ENCODE measurements at places on chromosomes 4 and X. TPM values are rescaled to one million over a fixed set of nuclear protein-coding genes. Genes with fewer than 3 reads are reported as not detected.

DNA sequence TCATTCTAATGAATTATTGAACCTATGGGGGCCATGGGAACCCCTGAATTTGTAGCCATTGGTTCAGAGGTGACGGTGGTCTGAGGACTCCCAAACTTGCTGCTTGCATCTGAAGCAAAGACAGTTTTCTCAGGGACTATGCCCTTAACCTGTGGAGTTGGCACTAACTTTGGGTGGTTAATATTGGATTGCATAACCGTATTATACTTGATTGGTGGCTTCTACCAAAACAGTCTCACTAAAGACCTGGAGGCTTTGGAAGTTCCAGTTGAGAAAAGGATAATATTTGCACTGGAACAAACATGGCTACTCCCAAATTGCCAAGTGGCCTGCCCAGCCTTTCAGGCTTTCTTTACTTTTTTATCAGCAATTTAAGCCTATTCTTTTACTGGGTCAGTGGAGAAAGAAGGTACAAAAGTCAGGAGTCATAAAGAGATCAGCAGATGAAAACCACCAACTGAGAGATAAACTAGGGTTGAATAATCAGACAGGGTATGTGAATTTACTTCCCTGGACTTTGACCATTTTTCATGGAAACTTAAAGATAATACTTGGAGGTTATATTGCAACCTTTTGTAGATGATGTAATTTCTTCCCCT is 7.9 kb upstream of the KLHL8 start:
- H3K4me3 ChIP-seq = no peak overlapping the region
- H3K36me3 ChIP-seq = no peaks in the 10 kb centered on the region

GRCh38 chrX:22889819-22890218 is 109.9 kb upstream of the DDX53 start:
- H3K27ac ChIP-seq = no peak overlapping the region
- no peaks in the 10 kb centered on the region for H3K27me3 ChIP-seq
- no peaks in the 10 kb centered on the region for H3K36me3 ChIP-seq
- 0 out of 2 replicates have a peak, but pooled peaks cover 2% of the 10 kb centered on the region for H3K4me1 ChIP-seq

DNA sequence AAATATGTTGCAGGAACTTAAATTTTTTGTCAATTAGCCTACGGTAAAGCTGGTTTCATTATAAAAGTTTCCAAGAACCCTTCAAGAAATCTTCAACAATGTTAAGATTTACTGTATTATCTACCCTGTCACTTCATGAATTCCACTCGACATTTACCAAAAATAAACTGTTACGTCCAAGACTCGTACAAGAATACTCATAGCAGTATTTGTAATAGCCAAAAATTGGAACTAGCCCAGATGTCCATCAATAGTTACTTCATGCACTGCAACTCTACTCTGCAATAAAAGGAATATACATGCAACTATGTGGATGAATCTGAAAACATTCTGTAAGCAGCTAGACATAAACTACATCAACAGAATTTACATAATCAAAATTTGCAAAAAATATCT is 13.4 kb downstream of the RBMX start:
- no peak overlapping the region for H3K27ac ChIP-seq
- DNase-seq = peak; percentile 23

- H3K4me3 ChIP-seq = no peak overlapping the region
- no peak for DNase-seq
- no peaks in the 10 kb centered on the region for H3K36me3 ChIP-seq
- H3K4me1 ChIP-seq = no peaks in the 10 kb centered on the region
- no peak overlapping the region for H3K27ac ChIP-seq
- H3K27me3 ChIP-seq = peaks cover 5% of the 10 kb centered on the region
Measured at GRCh38 chrX:131854581-131854980, 168.5 kb upstream of the STK26 start.

DNA sequence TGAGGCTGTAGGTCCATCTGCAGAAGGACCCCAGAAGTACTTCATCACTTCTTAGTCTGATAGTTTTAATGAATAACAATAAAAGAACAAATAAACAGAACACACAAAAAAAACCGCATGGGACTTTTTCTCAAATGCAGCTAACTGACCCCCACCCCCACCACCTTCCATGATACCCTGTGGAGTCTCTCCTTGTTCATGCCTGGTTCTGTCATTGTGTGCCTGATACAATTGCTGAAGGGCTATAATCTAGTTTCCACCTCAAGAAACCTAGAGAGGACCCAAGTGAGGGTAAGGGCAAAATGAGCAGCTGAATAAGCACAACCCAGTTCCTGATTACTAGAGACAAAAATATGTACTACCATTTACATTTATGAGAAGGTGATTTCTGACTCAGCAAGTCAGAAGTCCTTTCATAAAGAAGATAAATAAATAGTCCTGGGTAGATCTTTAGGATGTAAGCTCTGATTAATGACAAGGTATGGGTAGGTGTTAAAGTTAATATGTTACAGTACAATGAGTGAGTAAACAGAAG is 155.1 kb downstream of the TMA16 start:
- H3K36me3 ChIP-seq = no peaks in the 10 kb centered on the region
- no peaks in the 10 kb centered on the region for H3K4me1 ChIP-seq
- no peak for DNase-seq
- no peaks in the 10 kb centered on the region for H3K27me3 ChIP-seq
- H3K4me3 ChIP-seq = no peak overlapping the region
- no peak overlapping the region for H3K27ac ChIP-seq

DNA sequence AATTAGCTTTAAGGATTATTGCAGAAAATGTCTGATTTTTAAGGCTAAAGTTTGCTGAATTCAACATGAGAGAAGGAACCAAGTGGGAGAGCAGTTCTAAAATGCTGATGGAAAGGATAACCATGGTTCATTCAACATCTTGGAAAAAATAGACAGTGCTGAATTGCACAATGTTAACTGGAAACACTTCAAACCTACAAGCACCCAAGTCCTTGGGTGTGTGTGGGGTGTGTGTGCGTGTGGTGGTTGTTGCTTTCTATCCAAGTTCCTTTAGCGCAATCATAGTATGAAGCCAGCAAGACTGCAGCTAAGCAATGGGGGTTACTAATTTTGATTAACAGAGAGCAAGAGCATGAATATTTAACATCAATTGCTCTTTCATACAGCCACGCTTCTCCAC is 29.3 kb upstream of the SCOC start:
- H3K4me1 ChIP-seq = no peaks in the 10 kb centered on the region
- no peak overlapping the region for H3K4me3 ChIP-seq

- no peaks in the 10 kb centered on the region for H3K27me3 ChIP-seq
- H3K27ac ChIP-seq = no peak overlapping the region
- peak; percentile 15 for DNase-seq
- H3K4me3 ChIP-seq = no peak overlapping the region
Measured at GRCh38 chr4:3207531-3208037, 41.4 kb upstream of the MSANTD1 start.

DNA sequence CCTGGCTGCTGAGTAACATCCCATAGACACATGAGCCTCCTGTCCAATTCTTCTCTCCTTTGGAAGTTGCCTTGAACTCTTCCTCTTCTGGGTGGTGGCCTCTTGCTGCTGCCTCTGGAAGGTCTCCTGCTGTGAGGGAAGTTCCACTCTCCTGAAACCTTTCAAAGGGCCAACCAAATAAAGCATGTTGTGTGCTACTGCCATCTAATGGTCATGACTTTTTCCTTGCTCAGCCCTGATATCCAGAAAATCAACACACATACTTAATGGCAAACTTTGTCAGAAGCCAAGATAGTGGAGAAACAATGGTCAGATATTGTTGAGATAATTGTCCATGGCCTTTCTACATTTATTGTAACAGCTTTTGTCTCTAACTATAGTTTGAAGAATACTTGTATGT is 19.1 kb upstream of the ZXDA start:
- no peak overlapping the region for H3K27ac ChIP-seq
- H3K36me3 ChIP-seq = no peaks in the 10 kb centered on the region
- peak; percentile 27 for DNase-seq
- H3K4me1 ChIP-seq = no peaks in the 10 kb centered on the region
- no peaks in the 10 kb centered on the region for H3K27me3 ChIP-seq
- H3K4me3 ChIP-seq = no peak overlapping the region

FAM114A1 gene
- 507 TPM for total RNA-seq

ASB9 gene
- 0.36 TPM for total RNA-seq

TSR2 gene
- 8.8 TPM for total RNA-seq

RHOH gene
- total RNA-seq = not detected

PLXNB3 gene
- 0.36 TPM for total RNA-seq

PAGE4 gene
- not detected for total RNA-seq

All from IMR-90 (cell line).